Activated T-cell treated with anti-CD3 and anti-CD28 coated beads, Interleukin-2, amount 50 U/mL, for 24 hours (primary cell): ENCODE measurements at places on chromosomes 1 and 21.

- DNase-seq = no peak
These were observed 66.1 kb downstream of the ZNF644 start for GRCh38 chr1:90955769-90956168.

- DNase-seq = peak; percentile 27
These were observed 53.4 kb upstream of the EDN2 start for GRCh38 chr1:41537788-41538351.

DNA sequence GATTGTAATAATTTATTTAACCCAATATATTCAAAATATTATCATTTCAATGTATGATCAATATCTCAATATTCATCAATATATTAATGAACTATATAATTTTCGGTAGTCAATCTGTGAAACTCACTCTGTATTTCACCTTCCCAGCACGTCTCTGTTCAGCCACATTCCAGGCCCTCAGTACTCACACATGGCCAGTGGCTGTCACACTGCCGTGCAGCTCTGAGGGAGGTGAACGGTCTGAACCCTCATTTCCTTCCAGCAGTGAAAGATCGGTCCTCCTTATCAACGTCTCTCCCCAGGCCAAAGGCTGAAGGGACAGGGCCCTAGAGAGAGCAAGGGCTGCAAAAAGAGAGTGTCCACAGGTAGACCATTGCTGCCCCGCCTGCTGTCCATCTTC is 39.5 kb upstream of the ZNF124 start:
- DNase-seq = no peak

DNA sequence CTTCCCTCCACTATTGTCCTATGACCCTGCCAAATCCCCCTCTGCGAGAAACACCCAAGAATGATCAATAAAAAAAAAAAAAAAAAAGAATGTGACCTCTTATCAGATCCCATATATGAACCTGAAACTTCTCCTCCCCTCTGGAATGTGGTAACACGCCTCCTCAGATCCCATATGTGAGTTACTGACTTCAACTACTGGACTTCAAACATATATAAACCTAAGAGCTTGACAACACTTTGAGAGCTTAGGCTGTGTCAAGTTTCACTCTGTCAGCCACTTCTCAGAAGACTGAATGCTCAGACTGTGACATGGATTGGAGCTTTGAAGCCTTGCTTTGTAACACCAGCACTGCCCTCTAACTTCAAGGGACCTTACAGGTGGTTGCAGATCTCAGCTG is 148.4 kb downstream of the COP1 start:
- no peak for DNase-seq

DNA sequence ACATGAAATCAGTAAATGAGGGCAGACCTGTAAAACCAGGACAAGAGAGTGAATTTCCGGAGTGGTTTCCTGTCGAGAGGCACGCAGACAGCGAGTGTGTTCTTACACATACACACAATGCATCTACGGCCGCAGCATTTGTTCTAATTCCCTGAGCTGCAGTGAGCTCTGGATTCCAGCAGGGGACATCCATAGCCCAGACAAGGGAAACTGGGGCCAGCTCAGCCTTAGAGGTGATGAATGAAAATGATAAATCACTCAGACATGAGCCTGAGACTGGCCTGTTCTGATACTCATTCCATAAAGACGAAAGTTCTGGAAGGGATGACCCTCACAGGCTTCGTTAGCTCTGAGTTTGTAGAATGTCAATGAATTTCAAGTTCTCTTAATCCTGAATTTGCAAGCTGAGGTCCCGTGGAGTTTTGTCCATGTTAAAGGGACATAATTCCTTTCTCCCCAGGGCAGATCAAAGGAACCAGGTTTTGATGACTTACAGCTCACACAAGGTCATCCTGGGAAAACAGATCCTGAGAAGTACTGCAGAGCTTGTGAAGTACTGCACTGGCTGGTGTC is 207.9 kb upstream of the C1orf87 start:
- DNase-seq = no peak

GRCh38 chr1:1092894-1093609 is 18.9 kb upstream of the RNF223 start:
- peak; percentile 28 for DNase-seq

DNA sequence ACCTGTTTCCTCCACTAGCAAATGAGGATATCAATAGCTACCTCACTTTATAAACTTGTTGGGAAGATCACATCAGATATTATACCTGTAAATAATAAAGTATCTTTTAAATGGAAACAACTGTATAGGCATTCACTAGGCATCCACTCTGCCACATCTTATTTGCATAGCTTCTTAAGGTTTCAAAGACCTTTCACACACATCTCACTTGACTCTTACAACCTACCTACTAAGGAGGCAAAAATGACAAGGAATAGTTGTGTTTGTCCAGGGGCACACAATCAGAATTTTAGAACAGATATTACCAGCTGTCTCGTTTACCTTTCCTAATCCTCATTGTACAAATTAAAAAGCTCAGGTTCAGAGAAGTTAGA is 51.5 kb downstream of the VANGL2 start:
- no peak for DNase-seq

GRCh38 chr1:234564035-234565029 is 45.6 kb downstream of the IRF2BP2 start:
- no peak for DNase-seq
